ENCODE measurements at places on chromosomes 1 and 21. TPM values are rescaled to one million over a fixed set of nuclear protein-coding genes. Genes with fewer than 3 reads are reported as not detected.

DNA sequence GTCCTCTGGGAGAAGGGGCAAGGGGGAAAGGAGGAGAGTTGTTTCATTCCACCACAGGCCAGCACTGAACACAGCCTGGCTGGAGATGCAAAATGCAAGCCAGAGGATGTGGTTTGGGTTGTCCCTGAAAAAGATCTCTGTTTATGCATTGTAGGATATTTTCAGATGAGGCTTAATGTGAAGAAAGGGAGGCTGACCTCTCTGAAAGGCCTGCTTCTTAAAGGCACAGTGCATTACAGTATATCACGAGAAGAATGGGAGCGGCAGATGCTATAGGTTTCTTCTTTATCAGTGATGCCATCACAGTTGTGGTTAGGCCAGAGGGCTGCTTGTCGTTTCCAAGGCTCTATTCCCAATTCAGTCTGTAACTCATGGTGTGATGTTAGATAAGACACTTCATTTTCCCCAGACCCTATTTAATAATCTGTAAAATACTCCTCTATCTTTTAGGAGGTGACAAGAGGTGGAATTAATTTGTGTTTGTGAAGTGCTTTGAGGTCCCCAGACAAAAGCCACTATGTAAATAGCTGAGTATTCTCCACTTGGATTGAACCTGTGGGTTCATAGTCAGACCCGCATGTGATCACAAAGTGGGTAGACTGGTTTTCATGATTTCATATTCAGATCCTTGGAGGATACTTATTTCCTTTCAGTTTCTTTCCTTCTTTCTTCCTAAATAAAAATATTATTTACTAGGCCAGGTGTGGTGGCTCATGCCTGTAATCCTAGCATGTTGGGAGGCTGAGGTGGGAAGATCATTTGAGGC lies 76.5 kb upstream of the WDR26 start:
- H3K27ac ChIP-seq, result peak overlapping the region; percentile 62
- H3K4me3 ChIP-seq, result no peak overlapping the region
- DNase-seq, result no peak
- H3K4me1 ChIP-seq, result no peaks in the 10 kb centered on the region
- no peaks in the 10 kb centered on the region for H3K36me3 ChIP-seq

DNA sequence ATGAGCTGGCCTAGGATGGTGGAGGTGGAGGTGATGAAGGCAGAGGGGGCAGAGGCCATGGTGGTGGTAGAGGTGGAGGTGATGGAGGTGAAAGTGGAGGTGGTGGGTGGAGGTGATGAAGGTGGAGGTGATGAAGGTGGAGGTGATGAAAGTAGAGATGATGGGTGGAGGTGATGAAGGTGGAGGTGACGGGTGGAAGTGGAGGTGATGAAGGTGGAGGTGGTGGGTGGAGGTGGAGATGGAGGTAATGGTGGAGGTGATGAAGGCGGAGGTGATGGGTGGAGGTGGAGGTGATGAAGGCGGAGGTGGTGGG lies 19.7 kb upstream of the NPHP4 start:
- H3K27me3 ChIP-seq, result no peaks in the 10 kb centered on the region
- H3K27ac ChIP-seq, result no peak overlapping the region
- no peak for DNase-seq
- H3K36me3 ChIP-seq, result no peaks in the 10 kb centered on the region

GRCh38 chr1:215394084-215394991 lies 172.8 kb upstream of the KCTD3 start:
- no peak for DNase-seq
- H3K27ac ChIP-seq, result no peak overlapping the region
- no peaks in the 10 kb centered on the region for H3K4me1 ChIP-seq
- H3K27me3 ChIP-seq, result no peaks in the 10 kb centered on the region

DNA sequence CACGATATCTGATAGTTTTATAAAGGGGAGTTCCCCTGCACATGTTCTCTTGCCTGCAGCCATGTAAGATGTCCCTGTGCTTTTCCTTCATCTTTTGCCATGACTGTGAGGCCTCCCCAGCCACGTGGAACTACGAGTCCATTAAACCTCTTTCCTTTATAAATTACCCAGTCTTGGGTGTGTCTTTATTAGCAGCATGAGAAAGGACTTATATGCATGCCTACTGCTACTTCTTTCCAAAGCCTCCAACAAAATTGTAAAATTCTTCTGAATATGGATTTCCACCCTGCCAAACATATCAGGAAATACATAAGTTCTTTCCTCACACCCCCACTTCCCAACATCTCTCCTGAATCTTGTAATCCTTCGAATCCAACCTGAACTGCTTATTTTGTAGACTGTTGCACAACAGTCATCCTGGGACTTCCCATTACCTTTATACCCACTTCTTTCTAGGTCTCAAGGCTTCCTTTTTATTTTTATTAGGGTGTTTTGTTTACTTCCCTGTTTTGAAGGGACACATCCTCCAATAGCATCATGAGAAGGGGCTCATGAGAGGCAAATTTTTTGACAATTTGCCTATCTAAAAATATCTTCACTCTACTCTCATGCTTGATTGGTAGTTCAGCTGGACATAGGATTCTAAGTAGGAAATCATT lies 67.5 kb upstream of the MUTYH start:
- H3K4me3 ChIP-seq, result no peak overlapping the region
- H3K27ac ChIP-seq, result no peak overlapping the region
- no peaks in the 10 kb centered on the region for H3K27me3 ChIP-seq
- no peaks in the 10 kb centered on the region for H3K36me3 ChIP-seq
- DNase-seq, result no peak

DNA sequence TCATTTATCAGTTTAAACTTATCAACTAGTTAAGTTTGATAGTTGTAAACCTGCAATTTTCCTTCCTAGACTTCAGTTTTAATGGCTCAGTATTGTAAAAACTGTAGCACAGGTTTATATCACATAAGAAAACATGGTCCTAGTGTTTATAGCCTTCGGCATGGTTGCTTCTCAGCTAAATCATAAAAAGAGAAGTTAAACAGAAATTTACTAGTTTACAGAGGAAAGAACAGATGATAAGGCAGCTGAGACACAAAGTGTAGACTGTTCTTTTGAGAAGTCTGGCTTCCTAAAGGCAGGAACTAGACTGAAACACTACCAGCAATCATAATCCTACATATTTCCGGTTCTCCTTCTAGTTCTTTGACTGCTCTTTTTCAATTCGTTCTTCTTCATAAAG lies 39.8 kb downstream of the WNT2B start:
- no peak for DNase-seq
- H3K27ac ChIP-seq, result no peak overlapping the region
- no peaks in the 10 kb centered on the region for H3K4me1 ChIP-seq

DNA sequence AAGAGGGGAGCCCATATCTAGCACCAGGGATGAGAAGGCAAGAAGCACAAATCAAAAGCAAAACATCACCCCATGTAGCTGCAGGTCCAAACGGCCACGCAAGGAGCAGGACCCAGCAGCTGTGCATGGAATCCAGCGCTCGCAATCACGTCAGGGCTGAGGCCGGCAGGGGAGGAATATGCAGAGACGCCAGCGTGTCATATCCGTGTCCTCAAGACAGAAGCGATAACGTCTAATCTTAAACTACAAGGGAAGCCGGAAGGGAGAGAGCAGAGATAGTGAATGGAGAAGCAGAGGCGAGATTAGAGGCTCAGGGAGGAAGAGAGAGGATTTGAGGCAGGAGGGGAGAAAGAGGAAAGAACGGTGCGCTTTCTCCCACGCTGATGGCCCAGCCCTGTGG lies 39.1 kb downstream of the FBXO2 start:
- no peak overlapping the region for H3K27ac ChIP-seq
- no peaks in the 10 kb centered on the region for H3K27me3 ChIP-seq
- H3K36me3 ChIP-seq, result no peaks in the 10 kb centered on the region
- no peak for DNase-seq
- H3K4me3 ChIP-seq, result no peak overlapping the region

DNA sequence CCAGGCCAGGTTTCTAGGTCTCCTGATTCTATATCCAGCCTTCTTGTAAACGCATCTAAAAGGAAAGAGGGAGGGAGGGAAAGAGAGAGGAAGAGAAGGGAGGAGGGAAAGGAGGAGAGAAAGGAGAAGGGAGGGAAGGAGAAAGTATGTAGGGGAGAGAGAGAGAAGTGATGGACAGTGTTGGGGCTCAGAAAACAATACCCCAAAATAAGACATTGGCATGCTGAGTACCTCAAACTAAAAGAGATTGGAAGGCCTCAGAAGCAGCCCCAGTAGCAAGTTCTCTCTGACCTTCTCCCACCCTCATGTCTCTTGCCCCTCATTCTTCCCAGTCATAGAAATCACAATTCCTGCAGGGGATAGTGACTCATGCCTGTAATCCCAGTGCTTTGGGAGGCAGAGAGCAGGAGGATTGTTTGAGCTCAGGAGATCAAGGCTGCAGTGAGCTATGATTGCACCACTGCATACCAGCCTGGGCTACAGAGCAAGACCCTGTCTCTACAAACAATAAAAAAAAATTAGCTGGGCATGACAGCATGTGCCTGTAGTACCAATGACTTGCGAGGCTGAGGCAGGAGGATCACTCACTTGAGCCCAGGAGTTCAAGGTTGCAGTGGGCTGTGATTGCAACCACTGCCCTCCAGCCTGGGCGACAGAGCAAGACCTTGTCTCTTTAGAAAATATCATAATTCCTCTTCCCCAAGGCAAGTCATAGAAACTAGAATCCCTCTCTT lies 51.2 kb downstream of the DNTTIP2 start:
- H3K4me3 ChIP-seq, result no peak overlapping the region
- no peak for DNase-seq
- H3K27me3 ChIP-seq, result no peaks in the 10 kb centered on the region
- no peaks in the 10 kb centered on the region for H3K36me3 ChIP-seq
- H3K27ac ChIP-seq, result no peak overlapping the region

GRCh38 chr1:193654951-193655735 lies 468.7 kb upstream of the B3GALT2 start:
- no peak overlapping the region for H3K4me3 ChIP-seq
- no peaks in the 10 kb centered on the region for H3K4me1 ChIP-seq
- H3K27ac ChIP-seq, result no peak overlapping the region
- DNase-seq, result no peak
- no peaks in the 10 kb centered on the region for H3K36me3 ChIP-seq
- no peaks in the 10 kb centered on the region for H3K27me3 ChIP-seq

- H3K4me1 ChIP-seq, result no peaks in the 10 kb centered on the region
- H3K27ac ChIP-seq, result peak overlapping the region; percentile 61
- H3K36me3 ChIP-seq, result no peaks in the 10 kb centered on the region
- no peak for DNase-seq
- H3K4me3 ChIP-seq, result no peak overlapping the region
- H3K27me3 ChIP-seq, result no peaks in the 10 kb centered on the region
Observed at GRCh38 chr1:193115629-193116227, 6.1 kb upstream of the CDC73 start.

The AMY1B gene
- not detected for total RNA-seq

The PADI3 gene
- total RNA-seq, result not detected

The WLS gene
- total RNA-seq, result 62.8 TPM
